EH (cell line): ENCODE measurements at places on chromosomes 2 and 18.
A peak's percentile ranks its signal among the peaks of the same experiment; 100 is the strongest.

DNA sequence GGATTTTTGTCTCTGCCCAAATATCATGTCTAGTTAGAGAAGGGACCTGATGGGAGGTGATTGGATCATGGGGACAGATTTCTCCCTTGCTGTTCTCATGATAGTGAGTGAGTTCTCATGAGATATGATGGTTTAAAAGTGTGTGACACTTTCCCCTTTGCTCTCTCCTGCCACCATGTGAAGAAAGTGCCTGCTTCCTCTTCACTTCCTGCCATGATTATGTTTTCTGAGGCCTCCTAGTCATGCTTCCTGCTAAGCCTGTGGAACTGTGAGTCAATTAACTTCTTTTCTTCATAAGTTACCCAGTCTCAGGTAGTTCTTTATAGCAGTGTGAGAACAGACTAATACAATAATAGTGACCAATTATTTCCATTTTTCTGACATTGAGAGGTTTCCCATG, 167.3 kb upstream of the CYRIA start:
- DNase-seq = no peak

- DNase-seq = peak; percentile 94
Measured at GRCh38 chr2:236769981-236770671, 200.5 kb downstream of the ACKR3 start.

DNA sequence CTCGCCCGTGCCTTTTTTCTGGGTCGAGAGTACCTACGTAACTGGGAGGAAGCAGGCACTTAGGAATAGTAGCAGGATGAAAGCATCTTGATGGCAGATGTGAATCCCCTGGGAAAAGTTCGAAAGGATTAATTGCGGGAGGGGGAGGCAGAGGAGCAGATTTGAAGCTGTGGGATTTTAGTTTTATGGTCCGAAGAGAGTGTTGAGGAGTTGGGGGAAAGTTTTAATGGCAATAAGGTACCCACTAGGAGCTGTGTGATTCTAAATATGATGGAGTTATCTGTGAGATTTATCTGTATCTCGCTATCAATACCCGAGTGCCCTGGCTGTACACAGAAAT, 1.1 kb downstream of the AGFG1 start:
- no peak for DNase-seq

DNA sequence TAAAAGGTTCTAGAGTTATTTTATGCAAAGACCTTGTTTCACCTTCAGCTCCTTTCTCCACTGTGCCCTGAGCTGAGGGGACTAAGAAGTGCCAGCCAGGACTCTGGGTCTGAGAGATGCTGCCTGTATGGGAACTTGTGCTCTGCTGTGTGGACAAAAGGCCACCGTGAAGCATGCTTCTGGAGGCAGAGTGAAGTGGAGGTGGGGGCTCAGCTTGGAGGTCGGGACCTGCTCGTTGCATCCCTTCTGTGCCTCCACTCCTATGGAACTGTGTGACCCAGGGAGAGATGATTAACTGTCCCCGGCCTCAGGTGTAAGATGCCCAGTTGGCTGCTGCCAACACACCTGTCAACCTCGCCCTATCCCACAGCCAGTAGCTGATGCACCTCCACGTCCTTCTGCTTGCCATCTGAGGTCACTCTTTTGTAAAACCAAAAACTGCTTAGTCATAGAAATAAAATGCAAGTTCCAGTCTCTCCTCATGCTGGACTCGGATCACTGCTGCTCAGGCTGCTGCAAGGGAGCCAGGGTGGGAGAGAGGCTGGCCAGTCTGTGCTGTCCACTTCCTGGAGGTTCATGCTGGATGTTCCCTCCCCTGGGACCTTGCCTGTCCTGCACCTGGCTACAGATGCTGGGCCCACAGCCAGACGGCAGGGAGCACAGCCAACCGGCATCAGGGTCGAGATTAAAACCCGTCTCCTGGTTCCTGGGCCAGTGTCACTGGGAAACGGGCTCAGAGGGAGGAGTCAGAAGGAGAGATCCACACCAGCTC, 113.2 kb downstream of the ACKR3 start:
- DNase-seq = peak; percentile 27

DNA sequence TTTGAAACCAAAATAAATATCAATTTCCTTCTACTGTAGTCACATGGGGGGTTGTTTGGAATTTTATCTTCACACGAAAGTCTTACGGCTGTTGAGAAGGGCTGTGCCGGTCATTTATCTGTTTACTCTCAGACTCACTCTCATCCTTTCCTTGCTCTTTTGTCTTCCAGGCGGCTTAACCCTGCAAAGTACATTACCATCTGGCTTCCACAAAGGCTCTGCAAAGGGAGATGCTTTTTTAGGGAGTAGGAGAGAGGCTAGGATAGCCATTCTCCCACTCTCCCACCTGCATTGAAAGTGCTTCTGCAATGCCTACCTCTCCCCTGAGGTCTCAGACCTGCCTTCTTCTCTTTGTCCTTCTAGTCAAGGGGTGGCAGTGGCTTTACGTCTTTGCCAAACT, 247.6 kb downstream of the MEIS1 start:
- DNase-seq = no peak

GRCh38 chr2:26590980-26591618, 50.1 kb downstream of the CIB4 start:
- no peak for DNase-seq

GRCh38 chr2:36530178-36530982, 67.6 kb downstream of the FEZ2 start:
- DNase-seq = peak; percentile 75

GRCh38 chr2:47095349-47096020, 59.6 kb downstream of the STPG4 start:
- DNase-seq = no peak

DNA sequence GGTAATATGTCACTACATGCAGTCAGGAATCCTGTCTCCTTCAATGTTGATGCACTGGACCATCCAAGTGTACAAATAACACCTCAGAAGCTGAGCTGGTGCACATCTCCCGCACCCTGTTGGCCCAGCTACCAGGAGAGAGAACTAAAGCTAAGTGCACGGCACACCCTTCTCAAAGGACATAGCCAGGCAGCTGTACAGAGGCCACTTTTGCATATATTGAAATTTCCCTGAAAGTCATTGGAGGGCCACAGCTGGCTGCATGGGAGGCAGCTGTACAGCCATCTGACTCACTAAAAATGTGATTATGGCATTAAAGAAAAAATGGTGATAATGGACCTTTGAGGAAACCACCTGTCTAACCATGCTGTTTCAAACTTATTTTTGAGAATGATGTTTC, 441.7 kb downstream of the CBLN2 start:
- no peak for DNase-seq

DNA sequence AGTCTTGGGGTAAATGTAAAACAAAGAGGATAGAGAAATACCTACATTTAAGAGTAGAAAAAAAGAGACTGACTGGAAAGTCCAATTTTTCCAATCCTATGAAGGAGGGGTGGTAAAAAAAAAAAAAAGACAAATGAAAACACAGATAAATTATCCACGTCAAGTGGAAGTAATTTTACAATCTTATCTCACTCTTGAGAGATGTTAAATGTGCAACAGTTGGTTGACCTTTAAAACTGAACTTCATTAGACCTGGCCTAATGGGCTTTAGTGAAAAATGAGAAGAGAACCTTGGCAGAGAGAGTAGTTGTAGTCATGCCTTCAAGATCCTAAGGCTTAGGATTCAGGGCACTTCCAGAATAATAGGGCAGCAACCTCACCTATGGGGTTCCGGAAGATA, 20.4 kb downstream of the GALNT3 start:
- DNase-seq = no peak

DNA sequence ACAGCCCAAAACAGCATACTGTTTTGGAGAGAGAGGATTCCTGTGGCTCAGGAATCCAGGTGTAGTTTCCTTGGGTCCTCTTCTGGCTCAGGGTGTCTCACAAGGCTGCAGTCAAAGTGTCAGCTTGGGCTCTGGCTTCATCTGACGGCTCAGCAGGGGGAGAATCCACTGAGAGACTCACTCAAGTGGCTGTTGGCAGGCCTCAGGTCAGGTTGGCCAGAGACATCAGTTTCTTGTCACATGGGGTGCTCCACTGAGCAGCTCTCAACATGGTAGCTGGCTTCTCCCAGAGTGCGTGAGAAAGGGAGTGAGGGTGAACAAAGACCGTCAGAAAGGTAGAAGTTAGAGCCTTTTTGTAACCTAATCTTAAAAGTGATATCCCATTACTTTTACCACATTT, 168.4 kb downstream of the SOCS6 start:
- no peak for DNase-seq

DNA sequence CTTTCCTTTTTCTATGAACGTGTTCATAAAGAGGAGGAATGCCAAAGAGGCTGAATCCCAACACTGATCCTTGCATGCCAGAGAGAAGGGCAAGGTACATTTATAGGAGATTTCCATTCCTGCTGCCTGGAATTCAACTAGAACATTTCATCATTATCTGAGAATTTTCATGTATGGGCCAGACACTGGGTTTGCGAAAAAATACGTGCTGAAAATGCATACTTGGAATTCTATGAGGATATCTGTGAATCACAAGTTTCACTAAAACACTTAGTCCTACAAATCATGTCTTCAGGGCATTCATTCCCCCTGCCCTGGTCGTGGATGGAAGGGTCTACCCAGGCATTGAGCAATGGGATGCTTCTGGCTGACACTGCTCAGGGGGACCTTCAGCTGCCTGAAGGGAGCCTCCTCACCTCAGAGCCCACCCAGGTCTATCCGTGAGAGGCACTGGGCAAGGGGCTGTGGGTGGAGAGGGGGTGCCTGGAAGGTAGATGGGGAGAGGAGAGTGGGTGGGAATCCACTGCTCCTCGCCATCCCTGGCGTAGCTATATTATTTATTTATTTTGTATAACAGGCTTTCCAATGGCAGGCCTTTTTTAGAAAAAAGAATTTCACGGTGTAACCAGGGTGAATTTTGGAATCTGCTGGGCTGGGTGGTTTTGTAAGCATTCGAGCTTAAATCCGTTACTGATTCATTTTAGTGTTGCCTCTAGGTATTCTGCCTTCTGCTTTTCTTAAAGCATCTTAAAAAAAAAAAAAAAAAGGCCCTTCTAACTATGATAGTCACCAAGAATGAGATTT, 560.6 kb upstream of the ID2 start:
- peak; percentile 85 for DNase-seq

GRCh38 chr18:35163014-35163539, 77.8 kb upstream of the ZNF397 start:
- peak; percentile 3 for DNase-seq

GRCh38 chr2:172380436-172381274, 46.7 kb upstream of the ITGA6 start:
- DNase-seq = peak; percentile 60

DNA sequence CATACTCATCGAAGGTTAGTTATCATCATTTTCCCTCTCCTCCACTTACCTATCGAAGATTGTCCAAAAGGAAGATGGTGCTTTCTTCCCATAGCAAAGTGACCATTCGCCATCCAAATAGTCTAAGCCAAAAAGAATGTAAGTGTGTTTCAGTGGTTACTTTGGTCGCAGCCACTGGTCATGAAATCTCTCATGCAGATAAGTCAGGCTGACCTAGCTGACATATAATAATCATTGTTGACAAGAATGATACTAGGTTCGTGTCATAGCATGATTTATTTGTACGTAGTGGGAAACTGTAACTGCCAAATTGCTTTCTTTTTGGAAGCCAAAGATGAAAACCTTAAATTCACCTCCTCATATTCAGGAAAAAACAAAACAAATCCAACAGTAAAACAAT, 89.6 kb upstream of the PMAIP1 start:
- DNase-seq = no peak

- DNase-seq = peak; percentile 83
Measured at GRCh38 chr2:215920244-215921100, 92.9 kb downstream of the MREG start.

GRCh38 chr2:91748902-91749301, 3057.4 kb downstream of the RPIA start:
- DNase-seq = no peak

DNA sequence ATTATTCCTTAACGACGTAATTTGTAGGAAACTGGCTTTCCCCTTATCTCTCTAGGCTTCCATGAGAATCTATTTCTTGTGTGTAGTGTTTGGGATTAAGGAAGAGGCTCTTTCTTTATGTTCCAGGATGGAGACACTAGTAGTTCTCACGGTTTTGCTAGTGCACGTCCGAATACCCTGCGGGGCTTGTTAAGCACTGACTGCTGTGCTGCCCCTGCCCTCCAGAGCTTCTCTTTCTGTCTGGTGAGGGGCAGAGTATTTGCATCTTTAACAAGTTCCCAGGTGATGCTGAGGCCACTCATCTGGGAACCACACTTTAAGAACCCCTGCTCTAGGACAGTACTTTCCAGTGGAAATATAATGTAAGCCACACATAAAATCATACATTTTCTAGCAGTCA, 76.4 kb downstream of the SPATS2L start:
- no peak for DNase-seq

DNA sequence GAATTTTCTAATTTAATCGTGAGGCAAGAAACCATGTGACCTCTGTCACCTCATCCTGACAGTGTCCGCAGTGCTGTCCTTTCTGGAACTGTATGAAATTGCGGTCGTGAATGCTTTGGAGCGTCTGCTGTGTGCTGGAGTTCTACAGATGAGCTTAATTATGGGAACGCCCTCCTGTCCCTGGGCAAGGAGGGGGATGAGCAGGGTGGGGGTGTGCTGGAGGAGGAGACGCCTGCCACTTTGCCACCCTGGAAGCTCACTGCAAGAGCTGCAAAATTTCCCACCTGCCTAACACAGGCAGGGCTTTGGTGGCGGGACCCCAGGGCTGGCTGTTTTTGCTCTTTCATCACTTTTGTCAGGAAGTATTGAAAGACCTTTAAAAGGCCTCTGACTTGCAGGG, 6.5 kb downstream of the LPIN1 start:
- DNase-seq = no peak

DNA sequence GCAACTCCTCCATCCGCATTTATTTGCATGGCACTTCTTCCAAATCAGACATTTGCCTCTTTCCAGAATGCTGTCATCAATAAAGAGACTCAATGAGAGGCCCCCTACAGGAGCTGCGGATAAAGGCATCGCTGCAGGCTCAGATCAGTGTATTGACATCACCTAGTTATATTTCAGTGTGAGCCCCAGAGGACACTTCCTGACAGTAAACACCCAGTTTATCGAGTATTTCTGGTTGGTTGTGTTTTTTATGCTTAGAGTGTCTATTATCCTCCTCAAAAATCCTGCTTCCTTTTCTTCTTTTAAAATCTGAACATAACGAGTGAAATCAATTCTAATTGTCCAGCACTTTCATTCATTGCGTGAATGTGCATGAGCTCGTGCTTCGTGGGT, 38.8 kb downstream of the NRP2 start:
- no peak for DNase-seq

DNA sequence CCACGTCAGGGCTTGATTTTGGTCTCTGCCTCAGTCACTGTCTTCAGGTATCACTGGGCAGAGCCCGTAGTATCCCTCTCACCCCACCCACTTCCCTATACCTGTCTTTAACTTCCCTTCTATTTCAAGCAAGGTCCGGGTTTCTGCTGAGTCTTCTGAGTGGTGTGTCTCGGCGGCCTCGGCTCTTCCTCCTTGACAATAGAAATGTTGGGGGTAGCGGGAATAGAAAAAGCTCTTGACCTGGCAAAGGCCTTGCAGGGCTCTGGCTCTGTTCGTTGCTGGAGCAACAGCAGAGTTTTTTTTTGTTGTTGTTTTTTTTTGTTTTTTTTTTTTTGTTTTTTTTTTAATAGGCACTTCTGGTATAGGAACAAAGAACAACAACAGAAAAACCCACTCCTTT, 16.0 kb upstream of the IGFBP5 start:
- DNase-seq = no peak

GRCh38 chr2:136308611-136309010, 190.7 kb upstream of the CXCR4 start:
- DNase-seq = no peak
